ENCODE measurements at places on chromosomes 4 and X. TPM values are rescaled to one million over a fixed set of nuclear protein-coding genes. Genes with fewer than 3 reads are reported as not detected.

Gene UGT2B15
- total RNA-seq, result 0.27 TPM

Gene STAP1
- 8.1 TPM for total RNA-seq

Gene OSTC
- total RNA-seq, result 108 TPM

Gene FGD1
- total RNA-seq, result 0.08 TPM

Gene GAGE12E
- not detected for total RNA-seq

Gene COL25A1
- not detected for total RNA-seq

Gene ANKRD50
- total RNA-seq, result 0.08 TPM

Data from GM12878 (cell line).